DMS 273 treated with DMSO at 0.1 percent for 48 hours (cell line): ENCODE measurements at places on chromosomes 6 and 20.

DNA sequence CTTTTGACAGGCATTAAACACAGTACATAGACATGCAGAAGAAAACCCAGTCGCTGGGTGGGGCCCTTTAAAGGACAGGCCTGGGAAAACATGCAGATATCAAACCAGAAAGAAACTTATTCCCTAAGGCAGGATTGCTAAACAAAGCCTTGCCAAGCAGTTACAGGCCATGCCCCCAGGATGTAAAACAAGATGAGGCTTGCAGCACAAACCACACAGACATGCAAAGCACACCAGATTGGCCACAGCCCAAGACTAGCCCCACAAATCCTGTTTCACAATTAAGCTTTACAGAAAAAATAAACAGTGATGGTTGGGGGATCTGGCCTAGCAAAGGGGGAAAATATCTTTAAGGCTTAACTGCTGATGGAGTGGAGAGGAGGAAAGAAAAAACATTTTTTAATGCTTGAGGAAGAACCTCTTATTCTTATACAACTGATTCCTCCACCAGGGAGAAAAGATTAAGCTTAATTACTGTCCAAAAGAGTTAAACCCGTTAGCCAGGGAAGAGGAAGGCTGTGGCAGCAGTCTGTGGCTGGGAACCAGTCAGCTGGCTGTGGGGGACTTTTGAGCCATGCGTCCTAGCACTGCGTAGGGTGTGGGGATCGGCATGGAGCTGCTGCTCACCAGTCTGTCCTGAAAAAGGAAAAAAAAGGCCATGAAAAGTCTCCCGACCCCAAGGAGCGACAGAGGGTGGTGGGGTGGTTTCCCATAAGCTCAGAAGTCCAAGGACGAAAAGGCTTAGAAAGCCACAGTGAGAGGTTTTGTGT lies 28.4 kb downstream of the COL19A1 start:
- peak; percentile 71 for DNase-seq

- no peak for DNase-seq
Observed at GRCh38 chr6:18598551-18599264, 211.6 kb downstream of the RNF144B start.

GRCh38 chr6:34202329-34203201 lies 34.1 kb upstream of the HMGA1 start:
- no peak for DNase-seq

GRCh38 chr6:33112148-33112547 lies 36.4 kb downstream of the HLA-DPB1 start:
- peak; percentile 60 for DNase-seq

GRCh38 chr20:43681468-43681942 lies 14.6 kb downstream of the MYBL2 start:
- peak; percentile 64 for DNase-seq

GRCh38 chr20:8320306-8320705 lies 188.2 kb downstream of the PLCB1 start:
- DNase-seq, result no peak

DNA sequence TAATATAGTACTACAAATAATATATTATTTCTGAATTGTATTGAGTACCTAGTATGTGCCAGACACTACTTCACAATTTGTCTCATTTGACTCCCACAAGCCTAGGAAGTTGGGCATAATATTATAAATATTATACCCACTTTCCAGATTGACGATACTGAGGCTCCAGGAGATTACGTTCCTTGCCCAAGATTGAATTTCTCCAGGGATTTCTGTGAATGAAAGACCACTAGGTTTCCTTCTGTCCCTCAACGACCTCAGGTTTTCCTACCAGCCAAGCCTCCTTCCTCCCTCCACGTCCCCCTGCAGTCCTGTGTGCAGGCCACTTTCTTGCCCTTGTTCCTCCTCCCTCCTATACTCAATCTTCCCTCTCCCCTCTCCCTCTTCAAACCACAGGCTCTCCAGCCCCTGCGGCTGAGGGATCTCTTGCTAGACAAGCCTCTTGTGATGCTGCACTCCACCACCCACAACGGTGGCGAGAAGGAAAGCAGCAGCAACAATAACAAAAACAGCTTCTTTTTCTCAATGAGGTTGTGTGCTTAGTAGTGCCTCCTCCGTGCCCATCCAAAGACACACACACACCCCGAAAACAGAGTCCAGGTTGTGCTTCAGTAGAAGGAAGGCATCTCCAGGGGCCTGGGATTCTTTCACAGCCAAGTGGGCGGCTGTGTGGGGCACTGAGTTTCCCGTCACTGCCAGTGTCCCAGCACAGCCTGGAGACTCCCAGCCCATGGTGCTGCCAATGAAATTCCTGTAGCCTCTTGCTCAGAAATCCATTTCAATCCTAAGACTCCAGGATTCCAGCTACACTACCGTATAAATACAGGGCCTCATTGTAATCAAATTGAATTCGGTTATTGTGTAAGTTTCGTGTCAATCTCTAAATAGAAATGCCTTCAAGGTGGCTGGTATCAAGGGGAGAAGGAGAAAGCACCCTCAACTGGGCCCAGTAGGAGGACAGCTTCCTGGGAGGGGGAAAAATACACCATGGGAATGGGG lies 94.4 kb downstream of the NCR2 start:
- DNase-seq, result no peak

GRCh38 chr20:59636766-59637370 lies 32.5 kb downstream of the PHACTR3 start:
- no peak for DNase-seq

- no peak for DNase-seq
Observed at GRCh38 chr6:111918825-111919224, 45.6 kb upstream of the FYN start.

DNA sequence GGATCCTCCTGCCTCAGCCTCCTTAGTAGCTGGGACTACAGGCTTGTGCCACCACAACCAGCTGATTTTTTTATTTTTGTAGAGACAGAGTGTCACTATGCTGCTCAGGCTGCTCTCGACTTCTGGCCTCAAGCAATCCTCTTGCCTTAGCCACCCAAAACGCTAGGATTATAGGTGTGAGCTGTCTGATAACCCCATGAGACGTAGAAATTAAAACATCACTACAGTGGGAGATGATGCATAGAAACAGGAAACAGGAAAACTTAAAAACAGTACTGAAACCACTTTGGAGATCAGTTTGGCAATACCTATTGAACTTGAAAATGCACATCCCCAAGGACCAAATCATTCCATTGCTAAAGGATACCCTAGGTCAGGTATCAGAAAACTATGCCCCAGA lies 10.8 kb downstream of the SENP6 start:
- DNase-seq, result no peak

GRCh38 chr6:16897669-16898068 lies 136.4 kb upstream of the ATXN1 start:
- DNase-seq, result no peak

DNA sequence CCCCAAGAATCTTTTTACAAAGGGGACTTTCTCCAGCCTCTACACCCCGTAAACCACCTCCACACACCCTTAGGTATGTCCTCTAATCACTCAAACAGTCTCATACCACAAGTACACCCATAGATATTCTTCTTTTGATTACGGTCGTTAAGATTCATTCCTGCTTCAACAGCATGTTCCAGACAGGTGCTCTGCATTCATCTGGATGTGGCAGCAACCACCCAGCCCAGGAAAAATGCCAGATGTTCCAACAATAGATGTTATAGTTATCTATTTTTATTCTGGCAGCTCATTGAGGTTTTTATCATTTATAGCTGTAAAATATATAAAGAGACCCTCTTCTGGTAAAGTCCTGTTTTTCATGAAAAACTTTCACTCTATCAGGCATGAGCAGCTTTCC lies 60.7 kb downstream of the SIM1 start:
- no peak for DNase-seq

DNA sequence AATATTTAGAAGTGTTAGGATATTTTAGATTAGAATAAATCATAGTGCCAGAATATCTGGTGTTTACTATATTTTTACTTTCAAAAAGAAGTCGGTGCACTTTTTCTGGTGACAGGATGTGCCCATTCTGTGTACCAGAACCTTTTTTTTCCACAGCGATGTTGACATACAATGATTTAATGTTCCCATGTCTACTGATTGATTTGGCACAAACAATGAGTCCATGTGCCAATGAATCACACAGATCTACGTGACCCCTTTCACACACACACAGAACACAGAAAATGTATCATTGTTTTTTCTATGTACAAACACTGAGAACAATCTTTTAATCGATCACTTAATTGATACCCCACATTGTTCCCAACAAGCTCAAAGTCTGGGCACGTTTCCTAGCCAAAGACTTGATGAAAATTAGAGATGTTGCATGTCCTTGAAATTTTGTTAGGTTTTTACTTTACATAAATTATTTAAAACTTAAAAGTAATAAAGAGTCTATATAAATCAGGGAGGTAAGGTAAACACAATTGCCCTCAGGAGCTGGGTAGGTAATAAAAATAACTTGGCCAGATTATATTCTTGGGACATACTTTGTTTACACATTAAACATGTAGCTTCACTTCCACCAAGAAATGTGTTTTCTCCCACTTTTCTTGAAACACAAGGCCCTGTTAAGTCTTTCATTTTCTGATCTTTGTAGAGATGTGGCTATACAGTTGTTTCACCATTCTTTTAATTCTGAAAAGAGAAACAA lies 36.4 kb upstream of the SOX4 start:
- DNase-seq, result no peak

DNA sequence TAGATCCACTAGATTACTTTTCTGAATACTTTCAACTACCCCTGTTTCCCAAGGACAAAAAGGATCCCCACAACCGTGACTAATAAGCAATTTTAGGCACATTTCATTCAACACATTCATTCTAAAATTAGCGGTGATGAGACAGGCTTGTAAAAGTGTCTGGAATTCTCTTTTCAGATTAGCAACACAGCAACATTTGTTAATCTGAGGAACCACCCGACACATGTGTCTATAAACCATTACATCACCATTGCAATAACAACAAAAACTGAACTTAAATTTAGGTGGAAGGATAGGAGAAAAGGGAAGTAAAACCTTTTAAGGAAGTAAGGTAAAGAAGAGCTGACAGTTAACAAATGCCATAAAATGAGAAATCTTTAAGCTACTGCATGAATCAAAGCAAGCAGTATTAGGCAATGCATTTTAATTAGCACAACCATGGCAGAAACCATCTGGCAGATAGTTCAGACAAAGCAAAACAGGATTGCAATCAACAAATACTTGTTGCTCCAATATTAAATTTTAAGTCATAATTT lies 49.1 kb downstream of the MAP3K7 start:
- DNase-seq, result peak; percentile 32

- no peak for DNase-seq
Observed at GRCh38 chr20:48738399-48739304, 89.1 kb downstream of the PREX1 start.

DNA sequence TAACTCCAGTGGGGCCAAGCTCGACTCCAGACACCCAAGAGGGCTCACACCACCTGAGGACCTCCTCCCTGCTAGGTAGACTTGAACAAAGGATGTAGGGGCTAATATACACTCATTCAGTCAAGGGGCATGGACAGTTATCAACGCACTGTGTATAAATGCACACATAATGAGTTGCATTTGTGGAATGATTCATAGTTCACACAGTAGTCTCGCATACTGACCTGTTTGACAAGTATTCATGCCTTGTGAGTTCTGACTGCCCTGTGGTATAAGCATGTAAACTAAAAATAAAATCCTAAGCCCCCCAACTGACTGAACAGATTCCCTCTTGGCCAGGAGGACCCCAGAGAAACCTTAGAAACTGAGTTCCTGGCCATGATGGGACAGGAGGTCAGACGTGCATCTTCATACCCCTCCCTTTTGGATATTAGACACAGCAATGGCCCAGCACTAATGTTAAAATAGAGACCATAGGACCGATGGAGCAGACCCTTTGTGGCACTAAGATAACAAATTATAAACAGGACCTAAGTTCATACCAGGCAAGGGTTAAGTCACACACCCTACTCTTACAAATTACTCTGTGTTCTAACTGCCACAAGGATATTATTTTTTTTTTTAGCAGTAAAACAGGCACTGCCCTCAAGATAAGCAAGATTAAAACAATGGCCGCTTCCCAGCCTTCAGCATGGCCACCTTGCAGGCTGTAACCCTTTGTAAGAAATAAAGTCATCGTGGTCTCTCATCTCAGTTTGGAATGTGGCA lies 124.4 kb downstream of the TTLL2 start:
- no peak for DNase-seq

DNA sequence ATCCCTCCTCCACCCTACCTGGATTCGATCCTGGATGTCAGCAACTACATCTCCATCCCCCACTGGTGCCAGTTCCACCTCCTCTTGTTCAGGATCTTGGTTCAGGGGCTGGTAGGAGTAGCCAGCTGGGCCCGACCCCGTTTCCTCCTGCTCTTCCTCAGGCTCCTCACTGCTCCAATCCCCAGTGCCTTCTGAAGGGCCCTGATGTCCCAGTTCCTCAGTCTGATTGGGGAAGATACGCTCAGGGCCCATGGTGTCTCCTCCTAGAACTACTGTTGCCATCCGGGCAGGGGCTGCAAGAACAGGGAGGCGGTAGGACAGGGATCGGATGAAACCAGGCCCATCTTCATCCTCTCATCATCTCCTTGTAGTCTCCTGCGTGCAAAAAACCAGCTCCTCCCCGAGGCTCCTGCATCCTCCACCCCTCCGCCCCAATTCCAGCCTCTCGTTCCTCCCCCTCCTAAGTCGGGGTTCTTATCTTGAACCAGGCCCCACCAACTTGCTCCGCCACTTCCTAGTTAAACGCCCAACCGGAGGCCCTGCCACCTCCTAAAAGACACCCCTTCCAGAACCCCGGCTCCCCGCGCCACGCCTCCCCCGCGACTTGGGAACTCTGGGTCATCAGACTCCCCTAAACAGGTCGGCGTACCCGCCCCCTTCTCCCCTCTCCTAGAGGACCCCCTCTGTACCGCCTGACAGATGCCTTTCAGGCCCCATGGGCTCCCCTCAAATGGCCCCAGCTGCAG lies 476 bp downstream of the MEA1 start:
- DNase-seq, result peak; percentile 12

- no peak for DNase-seq
Observed at GRCh38 chr20:54276577-54277169, 68.8 kb downstream of the PFDN4 start.

- DNase-seq, result no peak
Observed at GRCh38 chr20:9594284-9594875, 80.0 kb downstream of the LAMP5 start.

DNA sequence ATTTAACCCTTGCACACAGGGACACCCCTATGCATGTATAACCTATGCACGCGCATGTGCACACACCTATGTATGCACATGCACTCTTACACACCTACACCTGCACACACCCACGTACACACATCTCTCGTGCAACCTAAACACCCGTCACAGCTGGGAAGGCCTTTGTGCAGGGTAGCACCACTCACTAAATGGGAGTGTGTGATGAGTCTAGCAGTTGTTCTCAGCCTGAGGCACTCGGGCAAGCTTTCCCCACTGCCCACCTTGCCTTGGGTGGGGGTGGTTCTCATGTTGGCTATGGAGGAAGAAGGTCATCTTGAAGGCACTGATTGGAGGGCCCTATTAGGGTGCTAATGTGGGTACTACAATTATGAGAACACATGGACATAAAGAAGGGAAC lies 85.8 kb downstream of the DLL1 start:
- no peak for DNase-seq

DNA sequence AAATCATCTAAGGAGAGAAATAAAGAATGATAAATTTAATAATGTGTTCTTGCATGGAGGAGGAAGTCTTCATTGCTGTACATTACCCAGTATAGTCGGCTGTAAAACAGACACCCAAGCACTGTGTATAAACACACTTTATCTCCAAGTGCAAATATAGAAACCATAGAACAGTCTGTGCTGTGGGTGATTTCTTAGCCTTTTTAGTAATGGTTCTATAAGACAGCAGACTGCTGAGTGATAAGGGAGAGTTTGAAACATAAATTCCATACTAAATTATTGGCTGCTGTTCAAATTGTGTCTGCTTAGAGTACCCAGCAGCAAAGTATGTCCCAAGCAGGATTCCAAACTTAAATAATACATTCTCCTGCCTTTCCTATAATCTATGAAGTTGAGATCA lies 4.6 kb downstream of the FILIP1 start:
- no peak for DNase-seq

GRCh38 chr6:134920422-134920821 lies 29.5 kb downstream of the ALDH8A1 start:
- no peak for DNase-seq
